Left ventricle myocardium superior (tissue), 1 donor: ENCODE measurements at places on chromosomes 13 and 19. TPM values are rescaled to one million over a fixed set of nuclear protein-coding genes. Genes with fewer than 3 reads are reported as not detected.
A peak's percentile ranks its signal among the peaks of the same experiment; 100 is the strongest.

Gene TMEM145
- 0.64 TPM for total RNA-seq

- DNase-seq: no peak
Observed at GRCh38 chr13:30165071-30165470, 142.3 kb downstream of the KATNAL1 start.

Gene CALR3
- total RNA-seq: not detected

GRCh38 chr19:45529420-45529785 lies 22.1 kb downstream of the VASP start:
- no peak for DNase-seq

GRCh38 chr13:46801858-46802257 lies 4.9 kb upstream of the ESD start:
- DNase-seq: no peak

- DNase-seq: peak; percentile 87
Observed at GRCh38 chr19:14556662-14557188, 15.1 kb downstream of the NDUFB7 start.

DNA sequence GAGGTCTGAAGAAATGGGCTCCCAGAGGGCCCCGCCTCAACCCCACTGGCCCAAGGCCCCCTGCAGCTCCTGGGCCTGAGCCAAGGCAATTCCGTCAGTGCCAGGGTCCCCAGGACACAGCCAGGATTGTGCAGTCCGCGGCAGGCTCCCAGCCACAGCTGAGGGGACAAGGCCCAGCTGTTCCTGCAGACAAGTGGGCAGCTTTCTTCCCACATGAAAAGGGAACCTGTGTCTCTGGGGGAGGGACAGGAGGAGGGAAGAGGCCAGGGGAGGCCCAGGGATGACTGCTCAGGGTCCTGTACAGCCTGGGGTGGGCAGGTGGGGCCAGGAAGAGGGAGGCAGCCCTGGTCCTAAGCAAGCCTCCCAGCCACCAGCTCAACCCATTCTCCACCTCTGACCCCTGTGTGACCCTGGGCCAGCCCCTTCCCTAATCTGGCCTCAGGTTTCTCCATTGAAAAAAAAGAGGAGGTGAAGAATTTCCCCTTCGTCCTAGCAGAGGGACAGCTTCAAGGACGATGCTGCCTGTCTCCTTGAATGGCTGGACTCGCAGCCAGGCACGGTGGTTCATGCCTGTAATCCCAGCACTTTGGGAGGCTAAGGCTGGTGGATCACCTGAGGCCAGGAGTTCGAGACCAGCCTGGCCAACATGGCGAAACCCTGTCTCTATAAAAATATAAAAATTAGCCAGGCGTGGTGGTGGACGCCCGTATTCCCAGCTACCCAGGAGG lies 20.5 kb upstream of the VSTM2B start:
- DNase-seq: no peak
